Kidney capillary endothelial cell (primary cell): ENCODE measurements at places on chromosomes 7 and 10.

GRCh38 chr10:51862149-51862548 is 162.8 kb upstream of the CSTF2T start:
- DNase-seq: no peak

DNA sequence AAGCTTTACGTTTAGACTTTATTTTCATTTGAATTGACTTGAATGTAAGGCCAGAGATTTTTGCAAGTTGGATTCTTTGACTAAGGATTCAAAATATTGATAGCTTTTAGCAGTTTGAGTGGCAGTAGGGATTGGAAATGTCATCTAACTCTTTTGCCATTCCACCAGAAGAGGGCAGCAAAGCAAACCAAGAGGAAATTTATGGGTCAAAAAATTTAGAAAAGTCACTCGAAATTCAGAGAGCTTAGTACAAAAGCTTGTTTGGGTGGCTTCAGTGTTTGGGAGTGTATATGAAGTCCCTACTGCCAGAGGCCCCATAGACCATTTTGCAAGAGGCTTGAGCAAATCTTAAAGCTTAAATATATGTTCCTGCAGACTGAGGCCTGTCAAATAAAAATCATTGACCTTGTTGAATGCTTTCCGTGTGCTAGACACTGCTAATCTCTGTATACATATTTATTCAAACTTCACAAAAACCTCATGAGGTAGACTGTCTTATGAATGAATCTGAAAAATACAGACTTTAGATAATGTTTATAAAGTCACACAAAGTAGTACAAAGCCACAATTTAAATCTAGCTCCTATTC is 44.6 kb upstream of the RSBN1L start:
- peak; percentile 39 for DNase-seq

DNA sequence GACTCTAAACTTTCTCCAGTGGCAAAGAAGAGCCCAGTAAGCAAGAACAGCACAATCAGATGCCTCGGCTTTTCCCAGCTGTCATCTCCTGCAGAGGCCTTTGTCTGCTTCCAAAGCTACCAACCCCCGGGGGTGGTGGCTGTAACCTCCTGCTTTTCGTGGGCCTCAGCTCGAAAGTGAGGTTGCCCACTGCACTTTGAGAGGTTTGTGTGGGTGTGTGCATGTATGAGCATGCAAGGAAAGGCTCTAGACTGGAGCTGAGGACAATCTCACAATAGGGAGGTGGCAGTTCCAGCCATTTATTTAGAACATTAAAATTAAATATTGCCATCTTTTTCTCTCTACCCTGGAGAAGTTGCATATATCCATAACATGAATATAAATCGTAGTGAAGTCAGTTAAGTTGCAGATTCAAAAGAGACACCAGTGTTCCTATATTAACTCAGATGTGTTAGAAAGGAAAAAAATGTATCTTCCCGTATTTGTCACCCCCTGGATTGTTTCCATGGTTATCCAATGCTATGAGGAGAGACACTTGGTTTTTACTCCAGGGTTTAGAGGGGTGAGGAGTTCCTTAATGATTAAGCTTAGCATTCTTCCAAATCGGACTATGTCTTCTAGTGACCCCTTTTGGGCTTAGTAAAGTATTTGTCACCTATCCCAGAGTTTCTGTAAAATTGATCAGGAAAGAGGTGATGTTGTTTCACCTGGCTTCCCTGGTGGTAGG is 781.1 kb downstream of the INHBA start:
- no peak for DNase-seq

GRCh38 chr10:1180836-1181235 is 124.7 kb downstream of the WDR37 start:
- no peak for DNase-seq

DNA sequence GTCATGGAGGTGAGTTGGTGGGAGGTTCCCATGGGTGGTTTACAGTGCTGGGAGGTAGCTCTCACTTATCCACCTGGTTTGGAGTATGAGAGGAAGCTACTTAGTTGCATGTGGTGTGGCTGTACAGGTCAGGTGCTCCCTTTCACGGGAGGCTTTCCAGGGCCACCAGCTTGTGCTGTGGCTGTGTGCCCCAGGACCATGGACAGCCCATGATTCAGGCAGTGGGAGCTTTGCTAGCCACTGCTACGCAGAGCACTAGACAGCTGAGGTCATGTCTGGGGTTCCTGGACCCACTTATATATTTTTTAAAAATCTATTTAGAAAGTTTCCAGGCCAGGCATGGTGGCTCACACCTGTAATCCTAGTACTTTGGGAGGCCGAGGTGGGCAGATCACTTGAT is 42.5 kb upstream of the KCNMA1 start:
- DNase-seq: no peak

- no peak for DNase-seq
These were observed 91.5 kb upstream of the LRRC4 start for GRCh38 chr7:128122576-128123290.

GRCh38 chr7:72466797-72467196 is 54.7 kb upstream of the CALN1 start:
- no peak for DNase-seq
